PC-9 (cell line): ENCODE measurements at places on chromosomes 5 and 9. TPM values are rescaled to one million over a fixed set of nuclear protein-coding genes. Genes with fewer than 3 reads are reported as not detected.

GRCh38 chr5:102678267-102679058, 76.6 kb upstream of the PAM start:
- peak; percentile 51 for DNase-seq
- H3K27ac ChIP-seq = no peak overlapping the region
- no peaks in the 10 kb centered on the region for H3K36me3 ChIP-seq
- no peaks in the 10 kb centered on the region for H3K4me1 ChIP-seq

- no peak for DNase-seq
- no peaks in the 10 kb centered on the region for H3K36me3 ChIP-seq
- H3K4me1 ChIP-seq = no peaks in the 10 kb centered on the region
- H3K27ac ChIP-seq = no peak overlapping the region
Observed at GRCh38 chr5:3601061-3601710, 5.6 kb downstream of the IRX1 start.

GRCh38 chr9:109908459-109909390, 128.7 kb downstream of the PALM2AKAP2 start:
- peaks cover 30% of the 10 kb centered on the region for H3K4me1 ChIP-seq
- no peak overlapping the region for H3K4me3 ChIP-seq
- H3K27ac ChIP-seq = no peak overlapping the region
- no peak for DNase-seq

ADAMTS2 gene
- total RNA-seq = not detected in 2 replicates

GRCh38 chr5:139709582-139710318, 61.6 kb downstream of the CXXC5 start:
- peaks cover 14% of the 10 kb centered on the region for H3K27me3 ChIP-seq
- no peak for DNase-seq
- no peaks in the 10 kb centered on the region for H3K36me3 ChIP-seq

DNA sequence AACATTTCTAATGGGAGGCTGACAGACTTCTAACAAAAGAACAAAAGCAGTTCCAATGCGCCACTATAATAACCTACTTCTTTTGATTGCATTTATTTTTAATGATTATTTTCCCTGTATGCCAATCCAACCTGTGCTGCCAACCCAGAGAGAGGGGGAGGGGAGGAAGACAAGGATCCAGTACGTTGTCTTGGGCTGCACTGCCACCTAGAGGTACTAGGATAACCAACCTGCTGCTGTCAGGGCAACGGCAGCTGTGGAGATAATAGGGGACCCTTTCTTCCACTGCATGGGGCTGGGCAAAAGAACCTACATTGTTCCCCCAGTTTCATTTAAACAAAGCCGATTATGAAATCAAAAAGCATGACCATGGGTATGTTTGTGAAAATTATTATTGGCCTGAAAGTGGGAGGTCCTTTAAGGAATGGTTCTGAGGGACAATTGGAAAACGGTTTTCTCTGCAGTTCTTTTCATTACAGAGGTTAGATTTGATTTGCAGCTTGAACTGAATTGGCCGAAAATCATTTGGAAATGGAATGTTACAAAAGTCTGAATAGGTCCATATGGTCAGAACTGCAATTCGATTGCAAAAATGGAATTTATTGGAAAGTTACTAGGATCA, 101.3 kb downstream of the RASEF start:
- H3K4me1 ChIP-seq = no peaks in the 10 kb centered on the region
- H3K27me3 ChIP-seq = no peaks in the 10 kb centered on the region
- no peak overlapping the region for H3K4me3 ChIP-seq
- no peak overlapping the region for H3K27ac ChIP-seq

GRCh38 chr9:114034661-114035062, 43.4 kb downstream of the AMBP start:
- no peaks in the 10 kb centered on the region for H3K36me3 ChIP-seq
- H3K4me3 ChIP-seq = no peak overlapping the region
- DNase-seq = no peak
- no peak overlapping the region for H3K27ac ChIP-seq

- no peaks in the 10 kb centered on the region for H3K36me3 ChIP-seq
- H3K27ac ChIP-seq = no peak overlapping the region
- no peaks in the 10 kb centered on the region for H3K27me3 ChIP-seq
- peaks cover 19% of the 10 kb centered on the region for H3K4me1 ChIP-seq
- no peak for DNase-seq
Observed at GRCh38 chr5:124744170-124744971, 2.1 kb downstream of the ZNF608 start.

DNA sequence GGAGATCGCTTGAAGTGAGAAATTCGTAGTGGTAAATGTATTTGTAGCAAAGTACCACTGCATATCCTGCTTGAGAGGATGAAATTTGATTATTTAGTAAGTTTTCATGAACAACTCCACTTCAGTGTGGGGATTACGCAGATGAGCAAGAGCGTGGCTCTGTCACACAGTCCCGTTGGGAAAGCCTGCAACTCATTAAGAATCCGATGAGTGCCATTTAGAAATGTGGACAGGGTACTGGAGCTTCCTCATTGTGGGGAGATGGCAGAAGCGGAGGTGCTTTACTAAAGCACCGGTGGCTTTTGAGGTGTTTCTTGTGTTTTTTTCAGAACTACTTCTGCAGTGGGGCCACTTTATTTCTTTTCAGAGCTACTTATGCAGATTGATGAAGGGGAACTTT, 1.4 kb downstream of the TJP2 start:
- H3K4me1 ChIP-seq = peaks cover 89% of the 10 kb centered on the region
- no peak for DNase-seq

- H3K27me3 ChIP-seq = no peaks in the 10 kb centered on the region
- no peaks in the 10 kb centered on the region for H3K36me3 ChIP-seq
- H3K4me3 ChIP-seq = no peak overlapping the region
- DNase-seq = no peak
- H3K4me1 ChIP-seq = no peaks in the 10 kb centered on the region
- H3K27ac ChIP-seq = no peak overlapping the region
Observed at GRCh38 chr5:114362197-114362976, 517 bp downstream of the KCNN2 start.

GRCh38 chr9:135480071-135480939, 723 bp downstream of the PPP1R26 start:
- no peaks in the 10 kb centered on the region for H3K27me3 ChIP-seq
- DNase-seq = peak; percentile 45
- 0 out of 2 replicates have a peak, but pooled peaks cover 2% of the 10 kb centered on the region for H3K36me3 ChIP-seq
- 0 out of 2 replicates have a peak overlapping the region, but pooled peaks have one; percentile 23 for H3K27ac ChIP-seq

GRCh38 chr5:77876862-77877502, 100.8 kb upstream of the TBCA start:
- no peaks in the 10 kb centered on the region for H3K4me1 ChIP-seq
- no peaks in the 10 kb centered on the region for H3K36me3 ChIP-seq
- H3K27me3 ChIP-seq = no peaks in the 10 kb centered on the region
- DNase-seq = no peak
- no peak overlapping the region for H3K27ac ChIP-seq

- DNase-seq = no peak
- no peak overlapping the region for H3K27ac ChIP-seq
- no peaks in the 10 kb centered on the region for H3K27me3 ChIP-seq
- 0 out of 2 replicates have a peak, but pooled peaks cover under 1% of the 10 kb centered on the region for H3K4me1 ChIP-seq
- no peak overlapping the region for H3K4me3 ChIP-seq
Observed at GRCh38 chr5:132474881-132475496, 15.6 kb downstream of the IRF1 start.

GNA14 gene
- 1.1 and 1.3 TPM in 2 replicates for total RNA-seq

PKD2L2 gene
- 0.46 and 0.50 TPM in 2 replicates for total RNA-seq

- no peak for DNase-seq
- no peak overlapping the region for H3K4me3 ChIP-seq
Observed at GRCh38 chr9:92986176-92987119, 39.1 kb downstream of the FGD3 start.

NR4A3 gene
- not detected in 2 replicates for total RNA-seq

CTSV gene
- 47.3 and 65.2 TPM in 2 replicates for total RNA-seq

HRCT1 gene
- 2.0 and 3.6 TPM in 2 replicates for total RNA-seq

- H3K4me3 ChIP-seq = no peak overlapping the region
- peaks cover 58% of the 10 kb centered on the region for H3K4me1 ChIP-seq
- peak overlapping the region; percentile 40 for H3K27ac ChIP-seq
- H3K36me3 ChIP-seq = no peaks in the 10 kb centered on the region
- no peaks in the 10 kb centered on the region for H3K27me3 ChIP-seq
- DNase-seq = no peak
Observed at GRCh38 chr9:99057665-99058625, 47.0 kb upstream of the TGFBR1 start.

AK8 gene
- 5.4 and 7.2 TPM in 2 replicates for total RNA-seq

PCDHB9 gene
- not detected in 2 replicates for total RNA-seq

DNA sequence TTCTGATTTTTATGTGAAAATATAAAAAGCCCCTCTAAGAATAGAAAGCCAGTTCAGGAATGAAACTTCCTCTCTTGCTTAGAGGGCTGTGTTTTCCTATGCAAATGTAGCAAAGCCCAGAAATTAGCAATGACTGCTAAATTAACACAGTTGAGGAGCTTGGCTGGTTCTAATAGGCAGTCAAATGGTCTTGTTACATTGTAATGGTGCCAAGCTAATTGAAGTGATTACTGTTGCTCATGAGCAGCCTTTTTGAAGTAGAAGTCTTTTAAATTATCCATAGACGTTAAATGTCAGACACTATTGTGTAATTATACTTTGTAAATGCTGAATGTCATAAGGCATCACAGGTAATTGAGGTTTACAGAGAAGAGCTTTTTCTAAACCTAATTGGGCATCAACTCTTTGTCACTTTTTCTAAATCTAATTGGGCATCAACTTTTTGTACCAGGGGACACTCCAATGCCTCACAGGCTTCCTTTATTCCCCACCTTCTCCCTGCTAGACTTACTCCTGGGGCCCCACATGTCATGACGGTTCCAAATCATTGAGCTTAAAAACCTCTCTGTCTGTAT, 229.1 kb downstream of the PSAT1 start:
- H3K4me3 ChIP-seq = no peak overlapping the region
- no peak overlapping the region for H3K27ac ChIP-seq
- DNase-seq = no peak
- H3K36me3 ChIP-seq = no peaks in the 10 kb centered on the region
- no peaks in the 10 kb centered on the region for H3K27me3 ChIP-seq

DNA sequence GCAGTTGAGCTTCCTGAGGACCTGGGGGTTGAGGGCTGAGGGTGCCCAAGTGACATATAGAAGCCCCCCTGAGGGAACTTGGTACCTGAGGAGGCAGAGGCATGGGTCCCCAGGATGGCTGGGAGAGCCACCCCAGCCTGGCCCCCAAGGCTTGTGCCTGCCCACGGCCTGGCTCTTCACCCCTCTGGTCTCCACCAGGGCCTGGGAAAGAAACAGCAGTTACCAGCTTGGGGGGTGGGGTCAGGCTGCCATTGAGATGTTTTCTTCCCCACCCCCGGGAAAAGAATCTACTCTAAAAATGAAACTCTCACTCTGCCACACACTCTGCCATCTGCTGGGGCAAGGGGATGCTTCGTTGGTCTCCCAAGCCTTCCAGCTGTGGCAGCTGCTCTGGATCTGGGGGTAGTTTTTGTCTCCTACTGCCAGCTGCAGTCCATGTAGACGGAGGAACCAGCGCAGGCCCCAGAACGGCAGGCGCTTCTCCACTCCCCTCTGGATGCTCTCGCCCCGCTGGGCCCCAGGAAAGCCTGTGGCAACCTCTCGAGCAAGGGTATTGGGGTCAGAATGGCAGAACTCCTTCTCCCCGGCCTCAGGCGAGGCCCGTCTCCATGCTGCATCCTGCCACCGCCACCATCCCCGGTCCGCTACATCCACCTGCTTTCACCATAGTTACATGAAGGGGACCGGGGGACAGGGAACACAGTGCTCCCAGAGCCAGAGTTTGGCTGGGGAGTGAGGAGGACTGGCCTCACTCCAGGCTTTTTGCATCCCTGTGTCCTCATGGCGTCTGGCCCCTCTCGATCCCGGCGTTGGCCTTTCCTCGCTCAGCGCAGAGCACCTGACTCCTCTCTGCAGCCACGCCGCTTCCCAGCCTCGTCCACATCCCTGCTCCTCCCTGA, 123.5 kb downstream of the DAB2IP start:
- H3K4me3 ChIP-seq = no peak overlapping the region
- peaks cover 11% of the 10 kb centered on the region; the same call in 1 of the 2 replicates for H3K36me3 ChIP-seq
- no peaks in the 10 kb centered on the region for H3K4me1 ChIP-seq
- no peaks in the 10 kb centered on the region for H3K27me3 ChIP-seq

GRCh38 chr5:15499528-15500324, at the start of gene FBXL7:
Gene FBXL7, plus strand, starts transcription at chr5:15500180.
- H3K27me3 ChIP-seq = peaks cover 22% of the 10 kb centered on the region
- no peaks in the 10 kb centered on the region for H3K4me1 ChIP-seq
- no peak within 1 kb of the TSS for H3K4me3 ChIP-seq
- H3K27ac ChIP-seq = no peak within 1 kb of the TSS

DNA sequence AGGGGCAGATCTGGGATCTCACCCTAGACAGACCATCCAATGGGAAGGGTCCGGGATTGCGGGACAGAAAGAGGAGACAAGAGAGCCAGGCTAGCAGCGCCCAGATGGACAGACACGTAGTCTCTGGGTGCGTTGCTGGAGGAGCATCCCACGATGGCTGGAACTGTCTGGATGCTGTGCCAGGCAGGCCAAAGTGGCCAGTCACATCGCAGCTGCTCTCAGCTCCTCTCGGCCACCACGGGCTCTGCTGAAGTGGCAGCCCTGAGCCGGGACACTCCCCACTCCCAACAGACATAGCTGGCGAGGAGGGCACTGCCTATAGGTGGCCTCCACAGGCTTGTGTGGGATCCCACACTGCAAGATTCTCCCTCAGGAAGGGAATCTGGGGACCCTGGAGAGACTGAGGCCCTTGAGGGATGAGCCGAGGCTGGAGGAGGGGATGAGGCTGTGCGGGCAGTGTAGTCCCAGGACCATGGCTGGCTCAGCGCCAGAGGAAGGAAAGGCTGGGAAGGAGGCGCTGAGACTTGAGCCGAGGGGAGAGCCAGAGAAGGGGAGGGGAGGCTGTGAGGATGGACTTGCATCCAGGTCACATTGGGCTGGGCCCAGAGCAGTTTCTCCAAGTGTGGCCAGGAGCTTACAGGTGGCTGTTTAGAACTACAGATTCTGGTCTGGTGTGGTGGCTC, 10.3 kb upstream of the WDR5 start:
- no peaks in the 10 kb centered on the region for H3K4me1 ChIP-seq
- no peaks in the 10 kb centered on the region for H3K36me3 ChIP-seq
- no peaks in the 10 kb centered on the region for H3K27me3 ChIP-seq
- no peak for DNase-seq
- no peak overlapping the region for H3K4me3 ChIP-seq

GRCh38 chr5:33309068-33309467, 131.7 kb upstream of the TARS1 start:
- H3K36me3 ChIP-seq = no peaks in the 10 kb centered on the region
- DNase-seq = no peak
- no peak overlapping the region for H3K4me3 ChIP-seq
- no peak overlapping the region for H3K27ac ChIP-seq
- peaks cover 11% of the 10 kb centered on the region for H3K4me1 ChIP-seq

NUDT12 gene
- 12.9 and 13.3 TPM in 2 replicates for total RNA-seq

DNA sequence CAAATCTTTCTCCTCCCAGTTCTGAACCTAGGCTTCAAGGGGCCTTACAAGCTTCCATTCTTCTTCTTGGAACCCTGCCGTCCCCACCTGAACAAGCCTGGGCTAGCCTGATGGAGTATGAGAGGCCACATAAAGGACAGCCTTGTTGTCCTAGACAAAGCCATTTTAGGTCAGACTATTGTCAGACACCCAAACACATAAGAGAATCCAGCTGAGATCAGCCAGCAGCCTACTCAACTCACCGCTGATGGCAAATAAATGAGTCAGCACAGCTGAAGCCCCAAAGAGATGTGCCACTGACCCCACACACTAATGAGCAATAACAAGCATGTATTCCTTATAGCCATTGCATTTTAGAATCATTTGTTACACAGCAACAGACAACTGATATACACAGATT, 33.8 kb downstream of the SVEP1 start:
- H3K4me1 ChIP-seq = peaks cover 18% of the 10 kb centered on the region
- no peak for DNase-seq
- H3K27me3 ChIP-seq = no peaks in the 10 kb centered on the region
- H3K36me3 ChIP-seq = peaks cover 14% of the 10 kb centered on the region; the same call in 1 of the 2 replicates
- H3K27ac ChIP-seq = no peak overlapping the region
- no peak overlapping the region for H3K4me3 ChIP-seq

DMRT3 gene
- total RNA-seq = not detected in 2 replicates
